Transverse colon (tissue), 4 donors: ENCODE measurements at places on chromosomes 1 and 21.

- H3K4me3 ChIP-seq = no peak overlapping the region
- H3K27me3 ChIP-seq = no peaks in the 10 kb centered on the region
- H3K27ac ChIP-seq = no peak overlapping the region
- H3K36me3 ChIP-seq = no peaks in the 10 kb centered on the region
- DNase-seq = no peak
Measured at GRCh38 chr1:101605878-101606277, 369.1 kb downstream of the S1PR1 start.

GRCh38 chr21:42844411-42845113, 34.8 kb downstream of the WDR4 start:
- no peaks in the 10 kb centered on the region for H3K36me3 ChIP-seq
- H3K27ac ChIP-seq = no peak overlapping the region
- DNase-seq = no peak
- H3K27me3 ChIP-seq = no peaks in the 10 kb centered on the region
- H3K4me3 ChIP-seq = no peak overlapping the region

- no peak overlapping the region for H3K4me3 ChIP-seq
- no peak for DNase-seq
- H3K4me1 ChIP-seq = no peaks in the 10 kb centered on the region
- H3K27me3 ChIP-seq = no peaks in the 10 kb centered on the region
Measured at GRCh38 chr1:172286629-172287076, 133.8 kb upstream of the C1orf105 start.

- H3K4me1 ChIP-seq = peaks cover 67% of the 10 kb centered on the region
- no peaks in the 10 kb centered on the region for H3K27me3 ChIP-seq
- no peaks in the 10 kb centered on the region for H3K36me3 ChIP-seq
- DNase-seq = peak; percentile 71
- H3K4me3 ChIP-seq = no peak overlapping the region
- H3K27ac ChIP-seq = peak overlapping the region; percentile 93
Measured at GRCh38 chr1:151990856-151991198, 2.8 kb downstream of the S100A10 start.

- DNase-seq = no peak
- no peak overlapping the region for H3K27ac ChIP-seq
- H3K36me3 ChIP-seq = no peaks in the 10 kb centered on the region
- no peak overlapping the region for H3K4me3 ChIP-seq
- H3K27me3 ChIP-seq = no peaks in the 10 kb centered on the region
Measured at GRCh38 chr1:38672692-38673091, 186.9 kb downstream of the RRAGC start.

GRCh38 chr1:214739621-214740238, 136.7 kb downstream of the CENPF start:
- H3K4me3 ChIP-seq = no peak overlapping the region
- DNase-seq = no peak
- no peaks in the 10 kb centered on the region for H3K27me3 ChIP-seq
- H3K4me1 ChIP-seq = no peaks in the 10 kb centered on the region
- no peak overlapping the region for H3K27ac ChIP-seq

DNA sequence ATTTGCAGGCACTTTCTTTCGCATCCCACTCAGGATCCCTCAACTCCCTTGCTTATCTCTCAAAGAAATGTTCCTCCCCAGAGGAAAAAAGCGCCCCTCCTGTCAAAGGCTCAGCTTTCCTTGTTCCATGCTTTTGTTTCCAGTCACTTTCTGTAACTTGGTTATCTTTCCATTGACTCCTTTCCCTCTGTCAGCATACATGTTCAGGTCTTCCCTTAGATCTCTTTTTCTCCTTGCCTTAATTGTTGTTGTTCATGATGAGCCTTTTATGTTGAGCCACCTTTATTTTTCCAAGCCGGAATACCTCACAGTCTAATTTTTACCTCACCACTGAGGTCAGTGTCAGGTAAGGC, 46.5 kb upstream of the PODN start:
- peak overlapping the region; percentile 82 for H3K27ac ChIP-seq
- peaks cover 15% of the 10 kb centered on the region for H3K4me1 ChIP-seq
- H3K36me3 ChIP-seq = peaks cover 16% of the 10 kb centered on the region
- no peaks in the 10 kb centered on the region for H3K27me3 ChIP-seq
